SJSA1 (cell line): ENCODE measurements at places on chromosomes 7 and 10. TPM values are rescaled to one million over a fixed set of nuclear protein-coding genes. Genes with fewer than 3 reads are reported as not detected.
A peak's percentile ranks its signal among the peaks of the same experiment; 100 is the strongest.

- peak; percentile 77 for DNase-seq
These were observed 30.9 kb upstream of the FAM133B start for GRCh38 chr7:92621026-92621540.

The MEST gene
- 149 and 223 TPM in 2 replicates for total RNA-seq

DNA sequence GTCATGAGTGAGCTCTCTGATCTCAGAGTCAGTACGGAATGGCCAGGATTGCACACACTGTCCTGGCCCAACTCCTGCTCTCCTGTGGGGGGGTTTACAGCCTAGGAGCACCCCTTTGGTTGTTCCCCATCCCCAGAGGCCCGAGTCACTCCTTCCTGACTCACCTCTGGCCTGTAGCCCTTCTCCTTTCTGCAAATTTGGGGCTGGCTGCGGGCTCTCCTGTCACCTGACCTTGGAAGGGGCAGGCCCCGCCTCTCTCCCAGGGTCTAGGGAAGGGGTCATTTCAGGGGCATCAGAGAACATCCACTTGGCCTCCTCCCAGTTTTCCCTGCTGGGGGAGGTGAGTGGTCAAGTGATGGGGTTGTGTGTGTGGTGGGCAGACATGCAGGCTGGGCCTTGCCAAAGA is 1.7 kb downstream of the NYAP1 start:
- no peak for DNase-seq

The THSD7A gene
- not detected in 2 replicates for total RNA-seq

- DNase-seq = no peak
These were observed 259.2 kb downstream of the BICC1 start for GRCh38 chr10:58771863-58772262.

DNA sequence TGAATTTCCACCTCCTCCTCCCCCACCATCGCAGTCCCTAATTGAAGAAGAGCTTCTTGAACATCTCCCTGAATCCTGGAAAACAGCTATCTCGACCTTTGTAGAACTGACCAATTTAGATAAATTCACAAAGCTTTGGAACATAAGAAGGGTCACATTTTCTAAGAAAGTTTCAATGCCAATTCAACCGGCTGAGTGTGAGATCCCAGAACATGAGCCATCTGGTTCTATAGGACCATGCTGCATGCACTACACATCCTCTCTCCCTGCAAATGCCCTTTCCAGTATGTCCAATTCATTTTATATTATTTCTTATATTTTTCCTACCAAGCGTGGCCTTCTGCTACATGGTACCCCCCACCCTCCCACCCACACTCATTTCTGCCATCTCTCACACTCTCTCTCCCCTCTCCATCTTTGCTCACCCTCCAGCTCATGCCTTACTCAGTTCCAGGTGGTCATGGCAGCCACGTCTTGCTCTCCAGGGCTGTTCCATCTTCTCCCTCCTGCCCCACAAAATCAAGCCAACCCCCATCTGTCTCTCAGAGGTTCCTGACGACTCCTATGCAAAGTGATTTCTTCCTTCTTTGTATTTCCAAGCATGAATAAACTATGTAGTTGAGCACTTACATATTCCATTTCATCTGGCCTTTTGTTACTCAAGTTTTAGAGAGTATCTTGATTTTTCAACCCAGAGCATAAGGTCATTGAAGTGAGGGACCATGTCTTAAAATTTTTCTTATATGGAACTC is 19.3 kb downstream of the FRMD4A start:
- no peak for DNase-seq

The TMEM130 gene
- 0.72 and 1.1 TPM in 2 replicates for total RNA-seq

GRCh38 chr7:5225616-5226290 is 35.7 kb downstream of the WIPI2 start:
- DNase-seq = no peak

GRCh38 chr7:92963566-92963965 is 127.2 kb upstream of the CDK6 start:
- DNase-seq = no peak

DNA sequence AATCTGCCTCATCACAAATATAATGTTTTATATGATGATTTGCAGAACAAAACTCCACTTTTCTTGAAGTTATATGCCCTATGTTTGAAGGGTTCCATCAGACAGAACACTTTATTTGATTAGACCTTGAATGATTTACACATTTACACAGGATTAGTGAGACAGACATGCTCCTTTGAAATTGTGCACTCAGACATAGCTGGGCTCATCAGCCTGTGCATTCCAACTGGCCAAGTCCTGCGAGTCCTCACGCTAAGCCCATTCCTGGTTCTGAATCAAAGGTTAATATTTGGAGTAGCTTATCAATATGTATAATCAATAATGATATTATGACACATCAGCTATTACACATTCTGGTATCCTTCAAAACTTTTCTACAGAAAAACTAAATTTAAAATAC is 173.6 kb downstream of the MBL2 start:
- no peak for DNase-seq

DNA sequence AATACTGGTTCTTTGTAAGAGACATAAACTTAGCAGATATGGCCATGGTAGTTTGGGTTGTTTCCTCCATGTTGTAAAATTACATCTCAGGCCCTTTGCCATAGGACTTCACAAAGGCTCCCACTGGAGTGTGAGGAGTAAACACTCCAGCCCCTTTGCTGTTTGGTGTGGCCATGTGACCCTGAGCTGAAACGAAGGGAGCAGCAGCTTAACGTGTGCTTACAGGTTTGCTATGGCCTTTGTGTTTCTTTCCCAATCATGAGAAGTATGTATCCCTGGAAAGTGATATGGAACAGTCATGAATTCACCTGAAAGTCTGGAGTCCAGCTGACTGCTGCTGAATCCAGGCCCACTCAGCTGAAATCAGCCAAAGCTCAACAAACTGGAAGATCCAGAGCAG is 23.8 kb upstream of the SFTPA1 start:
- DNase-seq = no peak

DNA sequence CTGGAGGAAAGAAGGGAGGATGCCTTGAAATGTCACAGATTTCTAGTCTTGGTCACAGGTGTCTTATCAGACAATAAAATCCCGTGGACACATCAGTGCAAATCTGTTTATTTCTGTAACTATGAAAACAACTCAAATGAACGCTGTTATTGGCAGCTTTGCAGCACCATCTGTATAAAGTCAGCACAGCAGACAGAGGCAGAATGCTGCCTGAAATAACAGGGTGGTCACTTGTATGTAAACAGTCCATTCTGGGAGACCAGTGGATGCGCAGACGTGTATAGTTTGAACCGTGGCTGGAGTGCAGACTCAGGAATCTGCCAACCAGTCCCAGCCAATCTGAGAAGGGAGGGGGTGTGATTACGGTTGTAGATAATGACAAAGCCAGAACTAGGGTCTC is 54.8 kb downstream of the SEC23IP start:
- DNase-seq = no peak

GRCh38 chr7:121019018-121019417 is 30.5 kb downstream of the CPED1 start:
- no peak for DNase-seq

The RHOBTB1 gene
- 17.7 and 32.1 TPM in 2 replicates for total RNA-seq

The SPDYE9 gene
- not detected in 2 replicates for total RNA-seq
